ENCODE measurements at places on chromosomes 4 and X. TPM values are rescaled to one million over a fixed set of nuclear protein-coding genes. Genes with fewer than 3 reads are reported as not detected.

The SPP1 gene
- 19.4 TPM for total RNA-seq

The CDKL2 gene
- total RNA-seq: 0.22 TPM

The SUPT20HL2 gene
- total RNA-seq: not detected

The MAGEA12 gene
- not detected for total RNA-seq

The CXCL6 gene
- total RNA-seq: not detected

The ACOT9 gene
- total RNA-seq: 28.4 TPM

The COL4A5 gene
- not detected for total RNA-seq

The VCX3B gene
- not detected for total RNA-seq

The DCAF4L1 gene
- total RNA-seq: 0.22 TPM

The RBMXL3 gene
- total RNA-seq: not detected

The ZNF518B gene
- total RNA-seq: 35.5 TPM

The ENPEP gene
- total RNA-seq: 0.68 TPM

The GPM6B gene
- total RNA-seq: not detected

The IL21 gene
- total RNA-seq: not detected

The ESX1 gene
- not detected for total RNA-seq

The TMPRSS11B gene
- total RNA-seq: not detected

The DIPK2B gene
- not detected for total RNA-seq

The NDUFB11 gene
- total RNA-seq: 71.7 TPM

The ANK2 gene
- 0.69 TPM for total RNA-seq

The SOX3 gene
- not detected for total RNA-seq

The AKAP14 gene
- not detected for total RNA-seq

The TMEM31 gene
- not detected for total RNA-seq

The F8A1 gene
- 50.5 TPM for total RNA-seq

The GABRE gene
- not detected for total RNA-seq

The FOXR2 gene
- not detected for total RNA-seq

The RTL9 gene
- not detected for total RNA-seq

All from activated naive CD8-positive, alpha-beta T cell treated with anti-CD3 and anti-CD28 coated beads, Interleukin-2, amount 10 ng/mL, durations not matched to agents 7 days and 5 days (primary cell).